NCI-H1417 treated with DMSO at 0.1 percent for 48 hours (cell line): ENCODE measurements at places on chromosomes 6 and 20.

- no peak for DNase-seq
Observed at GRCh38 chr6:88562353-88563276, 396.5 kb upstream of the CNR1 start.

DNA sequence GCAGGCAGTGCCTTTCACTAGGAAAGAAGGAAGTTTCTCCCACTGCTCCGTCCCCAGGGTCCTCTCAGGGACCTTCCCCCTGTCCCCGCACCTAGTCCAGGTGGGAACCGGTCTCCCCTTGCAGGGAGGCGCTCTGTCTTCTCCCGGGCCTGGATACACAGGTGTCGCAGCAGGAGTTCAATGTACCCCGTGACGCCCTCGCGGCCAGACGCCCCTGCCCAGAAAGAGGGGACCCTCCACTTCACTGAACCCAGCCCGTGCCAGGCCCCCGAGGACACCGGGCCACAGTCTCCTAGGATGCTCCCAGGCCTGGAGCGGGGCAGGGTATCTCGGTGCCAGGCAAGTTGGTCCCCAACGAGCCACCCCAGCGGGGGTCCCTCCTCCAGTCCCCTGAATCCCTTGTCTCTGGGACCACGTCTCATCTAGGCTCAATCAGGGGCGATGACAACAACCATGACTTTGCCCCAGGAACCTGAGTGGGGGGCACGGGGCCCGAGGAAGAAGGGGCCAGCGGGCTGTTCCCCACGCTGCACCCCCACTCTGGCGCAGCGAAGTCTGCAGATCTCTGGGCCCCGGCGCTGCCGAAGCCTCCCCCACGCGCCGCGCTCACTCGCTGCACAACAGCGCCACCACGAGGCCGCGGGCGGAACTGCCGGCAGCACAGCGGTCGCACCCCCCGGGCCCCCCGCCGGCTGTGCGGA, 103.0 kb downstream of the EDN3 start:
- DNase-seq, result no peak

GRCh38 chr6:40744835-40745234, 157.7 kb upstream of the LRFN2 start:
- DNase-seq, result no peak

DNA sequence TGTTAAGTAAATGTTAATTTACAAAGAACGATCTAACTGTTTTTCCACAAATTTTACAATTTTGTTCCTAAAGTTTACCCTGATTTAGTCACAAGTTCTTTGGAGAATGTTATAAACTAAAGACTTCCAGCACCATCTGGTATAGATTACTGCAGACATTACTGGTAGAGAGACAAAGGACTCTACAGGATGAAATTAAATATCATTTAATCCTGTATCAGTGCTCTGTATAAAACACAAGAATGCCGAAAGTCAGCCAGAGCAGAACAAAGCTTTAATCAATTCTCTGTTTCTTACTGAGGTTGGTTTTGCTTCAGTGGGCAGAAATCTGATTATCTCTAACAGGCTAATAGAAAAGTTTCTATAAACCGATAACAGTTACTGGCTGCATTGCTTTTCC, 763.6 kb downstream of the TENT5A start:
- DNase-seq, result no peak

GRCh38 chr6:106160189-106160588, 74.1 kb downstream of the PRDM1 start:
- no peak for DNase-seq

GRCh38 chr20:6115221-6115895, 7.5 kb downstream of the FERMT1 start:
- no peak for DNase-seq

DNA sequence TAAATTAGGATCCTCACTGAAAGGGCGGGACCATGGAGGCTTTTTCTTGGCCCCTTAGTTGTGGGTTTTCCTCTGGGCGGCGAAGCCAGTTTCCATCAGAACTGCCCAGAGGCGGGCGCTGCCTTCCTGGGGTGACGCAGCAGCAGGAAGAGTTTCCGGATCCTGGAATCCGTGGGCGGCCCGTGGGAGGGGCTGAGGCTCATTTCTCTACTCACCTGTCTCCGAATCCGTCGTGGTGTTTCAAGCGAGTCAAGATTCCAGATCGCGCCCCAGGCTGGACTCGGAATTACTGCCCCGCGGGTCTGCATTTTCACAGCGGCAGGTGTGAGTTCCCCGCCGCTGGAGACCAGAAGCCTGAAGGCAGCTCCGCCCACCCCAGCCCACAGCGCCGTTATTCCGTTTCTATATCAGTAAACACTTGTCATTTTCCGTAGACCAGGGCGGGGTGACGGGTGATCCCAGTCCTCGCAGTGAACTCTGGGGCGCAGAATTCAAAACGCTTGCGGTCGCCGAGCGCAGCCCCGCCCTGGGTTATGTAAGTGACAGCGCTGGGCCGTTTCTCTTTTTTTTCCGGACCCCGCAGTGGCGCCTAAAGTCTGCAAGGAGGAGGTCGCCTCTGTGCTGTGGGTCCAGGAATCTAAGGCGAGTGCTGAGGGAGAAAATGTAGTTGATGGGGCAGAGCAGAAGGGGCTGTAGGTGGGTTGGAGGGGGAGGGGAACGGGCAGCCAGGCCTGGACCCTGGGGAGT, 27.2 kb upstream of the POU5F1 start:
- DNase-seq, result peak; percentile 23

DNA sequence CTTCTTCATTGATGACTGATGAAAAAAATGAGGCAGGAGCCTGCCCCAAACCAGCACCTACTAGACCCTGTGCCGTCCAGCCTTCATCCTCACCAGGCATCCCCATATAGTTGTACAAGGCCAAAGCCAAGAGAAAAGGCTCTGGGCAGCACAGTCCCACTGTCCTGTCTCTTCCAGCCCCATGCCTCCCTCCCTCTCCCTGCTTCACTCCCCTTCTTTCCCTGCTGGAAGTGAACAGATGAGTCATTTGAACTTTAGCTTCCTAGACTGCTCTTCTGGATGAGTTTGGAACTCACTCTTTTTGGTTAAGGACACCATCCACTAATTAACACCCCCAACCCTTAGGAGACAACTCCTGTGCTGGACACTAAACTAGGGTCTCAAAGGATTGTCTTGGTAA, 235.2 kb downstream of the LRFN2 start:
- DNase-seq, result no peak

DNA sequence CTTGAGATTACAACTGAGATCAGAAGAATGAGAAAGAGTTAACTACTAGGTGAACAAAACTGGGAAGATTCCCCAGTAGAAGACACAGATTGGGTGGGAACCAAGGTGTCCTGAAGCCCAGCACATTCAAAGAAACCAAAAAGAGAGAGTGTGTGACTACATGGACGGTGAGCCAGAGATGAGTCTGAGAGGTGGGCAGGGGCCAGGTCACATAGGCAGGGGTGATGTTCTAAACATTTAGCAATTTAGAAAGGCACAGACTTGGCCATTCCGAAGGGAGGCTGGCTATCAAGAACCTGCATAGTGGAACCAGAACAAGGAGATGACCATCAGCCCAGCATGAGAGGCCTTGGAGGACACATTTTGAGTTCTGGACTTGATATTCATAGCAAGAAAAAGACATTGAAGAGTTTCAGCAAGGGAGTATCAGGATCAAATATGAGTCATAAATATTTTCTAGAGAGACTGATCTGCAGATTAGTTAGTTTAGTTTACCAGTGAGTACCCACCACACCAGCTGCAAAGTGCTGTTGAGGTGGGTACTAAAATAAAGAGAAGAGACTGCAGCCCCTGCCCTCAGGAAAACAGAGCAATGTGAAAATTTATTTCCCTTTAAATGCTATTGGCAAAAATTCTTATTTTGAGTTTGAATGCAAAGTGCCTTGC, 340.5 kb upstream of the PRDM1 start:
- no peak for DNase-seq

DNA sequence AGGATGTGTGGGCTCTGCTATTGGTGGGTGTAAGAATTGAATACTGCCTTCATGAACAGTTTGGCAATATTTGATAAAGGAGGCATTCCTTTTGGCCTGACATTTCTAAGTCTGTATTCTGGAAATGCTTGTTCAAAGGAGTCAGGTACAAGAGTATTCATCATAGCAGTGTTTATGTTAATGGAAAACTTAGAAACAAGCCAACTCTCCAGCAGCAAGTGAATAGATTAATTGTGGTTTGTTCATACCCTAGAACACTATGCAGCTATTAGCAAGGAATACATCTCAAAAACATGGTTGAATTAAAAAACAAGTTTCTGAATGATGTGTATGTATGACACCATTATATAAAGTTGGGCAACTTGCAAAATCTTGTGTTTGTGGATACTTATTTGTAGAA, 195.8 kb downstream of the ZFAND3 start:
- no peak for DNase-seq

DNA sequence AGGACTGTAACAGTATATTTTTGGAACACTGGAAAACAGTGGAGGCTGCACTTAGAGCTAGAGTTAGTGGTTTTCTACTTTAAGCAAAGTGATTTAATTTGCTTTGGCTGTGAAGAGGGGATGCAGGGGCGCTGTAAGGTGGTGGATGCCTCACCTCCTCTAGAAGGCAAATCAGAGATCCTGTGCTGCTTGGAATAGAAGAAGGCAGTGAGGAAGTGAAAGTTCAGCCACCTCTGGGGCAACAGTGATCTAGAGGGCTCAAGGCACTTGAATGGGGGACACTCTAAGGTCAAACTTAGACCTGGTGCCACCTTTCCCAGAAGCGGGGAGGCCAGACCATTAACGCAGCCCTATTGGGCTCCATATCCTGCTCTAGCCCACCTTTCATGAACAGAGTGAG, 19.0 kb upstream of the SNRPB2 start:
- no peak for DNase-seq

DNA sequence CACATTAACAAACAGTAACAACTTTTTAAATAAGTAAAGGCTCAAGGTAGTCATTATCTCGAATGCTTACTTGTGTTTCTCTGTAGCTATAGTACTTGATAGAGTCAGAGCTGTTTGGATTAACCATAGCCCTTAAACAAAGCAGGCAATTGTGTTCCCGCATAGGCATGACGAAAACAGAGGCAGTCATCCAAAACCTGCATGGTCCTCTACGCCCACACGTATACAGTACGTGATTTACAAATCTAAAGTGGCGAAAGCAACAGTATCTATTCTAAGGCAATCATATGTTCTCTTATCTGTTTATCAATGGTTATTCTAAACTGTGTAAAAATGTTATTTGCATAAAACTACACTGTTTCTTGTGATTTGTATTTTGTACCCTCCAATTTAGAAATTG, 31.8 kb downstream of the HFE start:
- no peak for DNase-seq

DNA sequence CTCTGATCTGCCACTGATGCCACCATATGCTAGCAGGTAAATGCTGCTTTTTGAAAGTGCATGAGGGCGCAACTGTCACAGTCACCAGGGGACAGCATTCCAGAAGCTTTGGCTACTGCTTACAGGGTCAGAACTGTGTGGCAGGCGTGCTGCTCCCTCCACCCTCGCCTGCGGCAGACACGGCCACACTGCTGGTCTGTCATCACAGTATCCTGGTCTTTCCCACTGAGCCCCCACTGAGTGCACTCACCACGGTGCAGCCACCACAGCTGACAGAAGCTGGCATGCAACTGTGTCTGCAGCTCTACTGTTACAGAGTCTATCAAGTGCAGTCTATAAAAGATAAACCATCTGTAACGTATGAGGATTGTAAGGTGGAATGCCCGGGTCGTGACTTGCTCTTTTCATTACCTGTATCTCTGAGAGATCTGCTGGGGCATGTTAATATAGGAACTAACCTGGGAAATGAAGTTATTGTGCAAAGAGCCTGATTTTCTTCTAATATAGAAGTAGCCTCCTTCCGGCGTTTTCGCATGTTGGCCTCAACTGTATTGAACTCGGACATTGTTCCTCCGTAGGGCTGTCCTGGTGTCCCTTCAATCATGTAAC, 24.5 kb downstream of the GCLC start:
- DNase-seq, result no peak

DNA sequence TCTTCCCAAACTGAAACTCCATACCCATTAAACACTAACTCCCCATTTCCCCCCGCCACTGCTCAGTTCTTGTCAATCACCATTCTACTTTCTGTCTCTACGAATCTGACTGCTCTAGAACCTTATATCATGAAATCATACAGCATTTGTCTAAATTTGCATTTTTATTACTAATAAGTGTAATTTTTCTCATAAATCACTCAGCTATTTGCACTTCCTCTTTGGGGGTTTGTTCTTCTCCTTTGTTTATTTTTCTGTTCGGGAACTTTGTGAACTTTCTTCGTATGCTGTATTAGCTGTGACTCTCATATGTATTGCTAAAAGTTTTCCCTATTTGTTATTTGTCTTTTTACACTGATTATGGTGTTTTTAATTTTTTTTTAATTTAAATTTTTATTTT, 152.2 kb downstream of the SLC16A10 start:
- no peak for DNase-seq

GRCh38 chr20:33658510-33658909, 3.6 kb upstream of the C20orf144 start:
- DNase-seq, result no peak

GRCh38 chr6:98836025-98836961, 1.9 kb downstream of the POU3F2 start:
- no peak for DNase-seq

GRCh38 chr6:108798670-108799353, 49.4 kb upstream of the ARMC2 start:
- no peak for DNase-seq
